ENCODE measurements at places on chromosomes 16 and 17.

GRCh38 chr17:44038604-44039011, 23.8 kb upstream of the TMEM101 start:
- DNase-seq: no peak

DNA sequence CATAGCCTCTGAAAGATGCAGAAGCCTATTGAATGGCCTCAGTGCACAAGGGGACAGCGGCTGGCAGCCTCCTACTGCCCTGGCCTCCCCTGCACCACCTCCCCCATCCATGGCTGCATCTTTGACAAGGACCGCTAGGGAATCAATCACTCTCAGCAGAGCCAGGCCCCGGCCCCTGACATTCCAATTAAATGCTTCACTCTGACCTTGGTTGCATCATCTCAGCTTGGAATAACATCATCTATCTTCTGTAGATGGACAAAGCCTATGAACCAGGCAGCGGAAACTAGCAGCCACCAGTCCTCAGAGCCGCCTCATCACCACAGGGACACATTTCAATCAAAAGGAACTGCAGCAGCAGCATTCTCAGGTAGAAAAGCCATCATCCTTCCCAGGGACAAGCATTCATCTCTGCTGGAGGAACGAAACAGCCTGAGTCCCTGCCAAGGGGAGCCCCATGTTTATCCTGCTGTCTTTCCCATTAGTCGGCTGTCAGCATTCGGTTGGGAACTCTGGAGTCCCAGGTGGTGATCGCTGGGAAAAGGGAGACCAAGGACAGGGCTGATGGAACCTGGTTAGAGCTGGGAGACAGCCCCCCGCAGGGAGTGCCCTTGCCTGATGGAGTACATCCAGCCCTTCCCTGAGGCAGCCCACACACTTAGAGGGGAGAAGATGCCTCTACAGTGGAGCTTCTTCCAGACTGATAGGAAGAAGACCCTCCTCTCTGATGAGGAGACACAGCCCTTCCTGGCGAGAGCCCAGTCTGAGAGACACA, 11.5 kb upstream of the TMEM132E start:
- no peak for DNase-seq

DNA sequence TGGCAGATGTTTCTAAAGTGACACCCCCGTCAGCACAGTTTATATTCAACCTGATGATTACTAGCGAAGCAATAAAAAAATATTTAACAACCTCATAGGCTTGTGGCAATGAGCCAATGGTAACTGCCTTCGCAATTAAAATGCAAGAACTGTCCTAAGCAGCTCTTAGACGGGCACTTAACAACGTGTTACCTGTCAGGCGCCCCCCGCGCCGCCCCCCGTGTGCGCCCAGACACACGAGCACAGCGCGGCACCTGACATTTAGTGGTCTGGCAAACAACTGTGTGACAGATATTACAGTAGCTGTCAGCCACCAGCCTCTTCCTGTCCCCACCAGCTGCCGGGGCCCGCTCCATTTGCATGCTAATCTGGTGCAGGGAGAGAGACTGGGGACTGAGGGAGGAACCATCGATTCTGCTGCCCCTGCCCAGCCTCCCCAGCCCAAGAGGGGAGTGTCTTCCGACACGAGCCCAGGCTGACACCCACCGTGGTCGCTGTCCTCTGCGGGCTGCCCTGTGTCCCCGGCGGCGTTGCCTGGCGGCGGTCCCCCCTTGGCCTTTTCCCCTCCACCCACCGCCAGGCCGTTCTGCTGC, 12.7 kb downstream of the NDUFAF8 start:
- no peak for DNase-seq

DNA sequence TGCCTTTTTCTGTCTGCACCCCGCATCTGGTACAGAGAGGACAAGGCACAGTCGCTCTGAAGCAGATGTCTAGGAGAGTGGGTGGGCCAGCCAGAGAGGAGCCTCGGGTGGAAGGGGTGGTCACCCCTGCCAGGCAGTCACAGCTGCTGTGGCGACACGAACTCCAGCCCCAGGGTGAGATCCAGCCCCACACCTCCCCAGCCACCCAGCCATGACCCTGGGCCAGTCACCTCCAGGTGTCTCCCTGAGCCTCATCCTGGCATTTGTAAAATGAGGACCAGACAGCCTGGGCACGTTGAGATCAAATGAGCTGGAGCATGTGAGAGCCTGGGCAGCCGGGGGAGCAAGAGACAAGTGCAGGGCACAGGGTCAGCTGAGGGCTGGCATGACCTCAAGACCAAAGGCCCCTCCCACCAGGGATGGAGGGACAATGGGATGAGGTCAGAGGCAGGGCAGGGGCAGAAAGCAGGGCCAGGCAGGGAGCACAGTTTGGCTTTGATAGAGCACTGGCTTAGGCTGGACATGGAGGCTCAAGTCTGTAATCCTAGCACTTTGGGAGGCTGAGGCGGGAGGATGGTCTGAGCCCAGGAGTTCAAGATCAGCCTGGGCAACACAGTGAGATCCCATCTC, 7.7 kb downstream of the ADAM11 start:
- DNase-seq: no peak

DNA sequence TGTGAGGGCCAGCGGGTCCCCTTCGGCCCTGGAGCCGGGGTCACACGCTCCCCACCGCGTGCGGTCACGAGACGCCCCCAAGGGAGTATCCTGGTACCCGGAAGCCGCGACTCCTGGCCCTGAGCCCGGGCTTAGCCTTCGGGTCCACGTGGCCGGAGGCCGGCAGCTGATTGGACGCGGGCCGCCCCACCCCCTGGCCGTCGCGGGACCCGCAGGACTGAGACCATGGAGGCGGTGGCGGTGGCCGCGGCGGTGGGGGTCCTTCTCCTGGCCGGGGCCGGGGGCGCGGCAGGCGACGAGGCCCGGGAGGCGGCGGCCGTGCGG, at the start of gene NAGLU:
Gene NAGLU, plus strand, starts transcription at position 194 of the 324 bp plus-strand sequence. Its CDS starts 32 bp downstream, at position 226.
- peak; percentile 93 for DNase-seq

DNA sequence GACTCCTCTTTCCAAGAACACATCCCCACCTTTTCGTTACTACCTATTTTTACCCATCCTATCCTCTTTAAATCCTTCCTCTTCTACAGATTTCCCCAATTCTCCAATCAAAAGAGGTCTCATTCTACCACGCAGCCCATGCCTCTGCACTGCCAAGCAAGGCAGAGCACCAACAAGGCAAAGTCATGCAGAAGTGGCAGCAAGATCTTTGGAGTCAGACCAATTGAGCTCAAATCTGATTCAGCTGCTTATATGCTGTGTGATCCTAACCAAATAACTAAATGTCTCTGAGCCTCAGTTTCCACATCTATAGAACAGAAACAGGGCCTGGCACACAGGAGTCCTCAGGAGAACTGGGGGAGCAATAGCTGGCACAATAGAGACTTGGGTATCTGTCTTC, 41.0 kb downstream of the TOM1L2 start:
- no peak for DNase-seq

DNA sequence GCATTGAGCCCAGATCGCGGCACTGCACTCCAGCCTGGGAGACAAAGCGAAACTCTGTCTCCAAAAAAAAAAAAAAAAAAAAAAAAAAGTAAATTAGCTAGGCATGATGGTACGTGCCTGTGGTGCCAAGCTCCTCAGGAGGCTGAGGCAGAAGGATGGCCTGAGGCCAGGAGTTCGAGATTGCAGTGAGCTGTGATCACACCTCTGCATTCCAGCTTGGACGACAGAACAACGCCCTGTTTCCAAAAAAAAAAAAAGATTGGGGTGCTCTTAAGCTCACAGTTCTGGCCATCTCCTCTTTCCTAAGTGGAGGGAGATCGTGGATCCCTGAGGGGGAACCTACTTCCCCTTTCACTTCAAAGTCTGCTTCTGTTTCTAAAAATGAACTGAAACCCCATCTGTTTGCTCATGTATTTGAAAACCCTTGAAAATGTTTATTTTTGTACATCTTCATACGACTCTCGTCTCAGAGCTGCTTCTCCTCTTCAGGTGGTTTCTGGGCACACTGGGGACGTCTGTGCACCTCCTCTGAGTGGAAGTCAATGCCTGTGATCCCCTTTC, 138.8 kb downstream of the PRKCA start:
- no peak for DNase-seq

DNA sequence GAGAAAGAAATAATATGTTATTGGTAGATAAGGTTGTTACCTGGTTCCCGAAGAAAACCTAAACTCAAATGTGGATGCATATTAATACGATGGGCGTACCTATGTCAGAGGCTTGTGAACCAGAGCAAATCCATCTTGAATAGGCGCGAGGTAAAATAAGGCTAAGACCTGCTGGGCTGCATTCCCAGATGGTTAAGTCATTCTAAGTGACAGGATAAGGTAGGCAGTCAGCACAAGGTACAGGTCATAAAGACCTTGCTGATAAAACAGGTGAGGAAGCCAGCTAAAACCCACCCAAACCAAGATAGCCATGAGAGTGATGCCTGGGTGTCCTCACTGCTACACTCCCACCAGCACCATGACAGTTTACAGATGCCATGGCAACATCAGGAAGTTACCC, 1400.1 kb downstream of the CDH8 start:
- no peak for DNase-seq

DNA sequence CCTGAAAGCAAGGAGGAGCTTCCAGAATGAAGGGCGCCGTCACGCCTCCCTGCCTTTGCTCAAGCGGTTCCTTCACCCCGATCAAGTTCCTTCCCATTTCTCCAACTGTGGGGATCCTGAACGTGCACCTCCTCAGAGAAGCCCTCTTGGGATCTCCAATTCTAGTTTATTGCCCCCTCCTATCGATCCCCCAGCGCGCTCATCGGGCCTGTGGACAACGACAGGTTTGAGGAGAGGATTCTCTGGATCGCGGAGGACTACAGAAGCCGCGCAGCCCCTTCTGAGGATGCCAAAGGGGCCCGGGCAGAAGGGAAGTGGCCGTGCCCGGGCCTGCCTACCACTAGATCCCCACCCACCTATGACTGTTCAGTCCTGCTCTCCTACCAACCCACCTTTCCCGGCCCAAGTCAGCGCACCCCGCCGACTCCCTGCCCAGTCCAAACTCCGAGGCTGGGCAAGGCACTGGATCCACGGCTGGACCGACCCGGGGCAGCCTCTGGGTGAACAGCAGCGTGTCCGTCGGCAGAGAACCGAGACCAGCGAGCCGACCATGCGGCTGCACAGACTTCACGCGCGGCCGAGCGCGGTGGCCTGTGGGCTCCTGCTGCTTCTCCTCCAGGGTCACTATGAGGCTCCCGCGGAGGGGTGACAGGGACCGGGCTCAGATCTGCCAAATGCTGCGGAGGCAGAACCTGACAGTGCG, 12.8 kb upstream of the CES3 start:
- no peak for DNase-seq

DNA sequence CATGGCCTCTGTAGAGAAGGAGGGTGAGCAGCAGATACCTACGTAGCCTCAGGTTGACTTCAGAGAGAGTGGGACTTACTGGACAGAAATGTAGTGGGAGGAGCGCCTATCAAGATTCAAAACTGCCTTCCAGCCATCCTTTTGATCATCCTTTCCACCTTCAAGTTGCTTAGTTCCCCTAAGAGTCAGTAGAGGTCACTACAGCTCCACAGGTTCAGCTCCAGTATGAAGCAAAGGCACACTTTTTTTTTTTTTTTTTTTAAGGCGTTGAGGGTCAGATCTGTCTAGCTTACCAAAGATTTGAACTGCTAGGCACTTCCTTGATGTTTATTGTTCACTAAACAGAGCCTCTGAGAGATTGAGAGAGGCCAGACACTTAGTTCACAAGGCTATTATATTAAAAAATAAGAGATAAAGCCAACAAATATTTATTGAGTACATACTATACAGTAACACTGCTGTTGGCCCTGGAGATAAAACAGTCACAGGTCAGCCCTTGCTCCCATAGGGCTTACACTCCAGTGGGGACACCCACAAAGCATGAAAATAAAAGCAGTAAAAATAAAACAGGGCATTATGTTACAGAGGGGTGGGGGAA, 3.1 kb downstream of the RNF227 start:
- DNase-seq: peak; percentile 77

- DNase-seq: peak; percentile 62
Measured at GRCh38 chr16:1428511-1428910, 2.4 kb upstream of the PERCC1 start.

GRCh38 chr17:21041741-21042457, 912 bp downstream of the USP22 start:
- DNase-seq: peak; percentile 90

GRCh38 chr17:48704361-48705248, 17.7 kb downstream of the PRAC1 start:
- no peak for DNase-seq

GRCh38 chr17:74861662-74862107, 2.0 kb upstream of the GRIN2C start:
- no peak for DNase-seq

DNA sequence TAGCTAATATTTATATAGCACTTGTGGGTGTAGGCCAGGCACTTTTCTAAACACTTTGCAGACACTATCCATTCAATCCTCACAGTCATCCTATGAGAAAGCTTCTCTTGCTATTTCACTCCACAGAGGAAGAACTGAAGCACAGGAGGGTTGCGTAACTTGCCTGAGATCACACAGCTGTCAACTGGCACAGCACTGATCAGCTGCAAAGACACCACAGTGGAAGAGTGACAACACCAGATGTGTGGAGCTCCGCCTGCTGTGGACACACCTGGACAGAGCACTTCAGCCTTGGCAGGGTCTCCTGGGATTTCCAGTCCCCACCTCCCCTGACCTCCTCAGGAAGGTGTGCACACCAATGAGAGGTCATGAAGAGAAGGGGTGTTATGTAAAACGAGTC, 13.3 kb upstream of the CNEP1R1 start:
- DNase-seq: no peak

DNA sequence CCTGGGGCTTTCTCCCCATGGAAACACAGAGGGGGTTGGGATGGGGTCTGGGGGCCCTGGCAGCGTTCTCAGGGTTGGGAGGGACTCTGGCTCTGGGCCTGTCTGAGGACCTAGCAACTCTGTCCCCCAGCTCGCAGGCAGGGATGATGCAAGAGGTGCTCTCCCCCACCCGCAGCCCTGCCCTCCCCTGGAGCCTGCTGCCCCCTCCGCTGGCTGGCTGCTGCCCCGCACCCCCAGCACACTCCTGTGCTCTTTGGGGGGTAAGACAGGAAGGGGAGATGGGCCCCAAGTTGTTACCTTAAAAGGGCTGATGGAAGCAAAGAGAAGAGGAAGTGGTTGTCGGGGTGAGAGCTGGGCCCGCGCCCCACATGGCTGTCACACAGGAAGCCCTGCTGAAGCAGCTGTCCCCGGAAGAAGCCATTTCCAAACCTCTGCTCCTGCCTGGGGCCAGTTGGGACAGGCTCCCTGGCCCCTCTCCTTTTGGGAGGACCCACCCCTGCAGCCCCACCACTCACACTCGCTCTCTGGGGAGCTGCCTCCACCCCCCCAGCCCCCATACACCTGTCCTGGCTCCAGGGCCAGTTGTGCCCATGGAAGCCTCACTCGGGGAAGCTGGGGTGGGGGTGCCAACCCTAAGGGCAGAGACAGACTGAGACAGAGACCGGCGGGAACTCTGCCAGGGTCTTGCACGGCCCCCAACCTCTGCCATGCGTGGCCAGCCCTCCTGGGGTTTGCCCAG, 2.5 kb downstream of the CORO1A start:
- peak; percentile 96 for DNase-seq

- peak; percentile 31 for DNase-seq
Measured at GRCh38 chr16:15961571-15962090, 12.2 kb downstream of the ABCC1 start.

- DNase-seq: no peak
Measured at GRCh38 chr17:57556977-57557376, 188.1 kb downstream of the CCDC182 start.
